ENCODE measurements at places on chromosomes 12 and 14. TPM values are rescaled to one million over a fixed set of nuclear protein-coding genes. Genes with fewer than 3 reads are reported as not detected.

Gene CLEC7A
- total RNA-seq: not detected

- no peak for ATAC-seq
Observed at GRCh38 chr14:49692193-49692757, 645 bp upstream of the KLHDC1 start.

DNA sequence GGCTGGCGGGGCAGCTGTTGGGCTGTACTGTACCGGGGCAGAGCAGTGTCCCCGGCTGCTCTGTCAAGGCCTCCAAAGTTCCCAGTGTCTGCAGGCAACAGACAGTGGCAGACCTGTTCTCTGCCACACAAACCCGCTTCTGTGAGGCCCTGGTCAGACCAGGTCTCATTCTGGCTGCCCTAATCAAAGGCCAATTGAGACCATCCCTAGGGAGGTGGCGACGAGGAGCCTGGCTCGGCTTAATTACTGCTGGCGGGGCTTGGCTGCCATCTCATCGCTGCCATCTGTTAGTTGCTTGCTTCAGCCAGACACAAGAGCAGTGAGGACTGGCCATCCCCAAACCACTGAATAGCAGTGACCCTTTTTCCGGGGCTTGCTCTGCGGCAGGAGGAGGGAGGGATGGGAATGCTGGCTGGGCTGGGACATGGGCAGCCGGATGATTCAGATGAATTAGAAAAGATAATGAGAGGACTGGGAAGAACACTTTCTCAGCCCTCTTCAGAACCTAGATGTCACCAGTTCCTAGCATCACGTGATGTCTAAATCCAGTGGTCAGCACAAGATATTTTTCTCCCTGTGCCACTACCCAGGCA lies 24.5 kb downstream of the ERG28 start:
- no peak for ATAC-seq

DNA sequence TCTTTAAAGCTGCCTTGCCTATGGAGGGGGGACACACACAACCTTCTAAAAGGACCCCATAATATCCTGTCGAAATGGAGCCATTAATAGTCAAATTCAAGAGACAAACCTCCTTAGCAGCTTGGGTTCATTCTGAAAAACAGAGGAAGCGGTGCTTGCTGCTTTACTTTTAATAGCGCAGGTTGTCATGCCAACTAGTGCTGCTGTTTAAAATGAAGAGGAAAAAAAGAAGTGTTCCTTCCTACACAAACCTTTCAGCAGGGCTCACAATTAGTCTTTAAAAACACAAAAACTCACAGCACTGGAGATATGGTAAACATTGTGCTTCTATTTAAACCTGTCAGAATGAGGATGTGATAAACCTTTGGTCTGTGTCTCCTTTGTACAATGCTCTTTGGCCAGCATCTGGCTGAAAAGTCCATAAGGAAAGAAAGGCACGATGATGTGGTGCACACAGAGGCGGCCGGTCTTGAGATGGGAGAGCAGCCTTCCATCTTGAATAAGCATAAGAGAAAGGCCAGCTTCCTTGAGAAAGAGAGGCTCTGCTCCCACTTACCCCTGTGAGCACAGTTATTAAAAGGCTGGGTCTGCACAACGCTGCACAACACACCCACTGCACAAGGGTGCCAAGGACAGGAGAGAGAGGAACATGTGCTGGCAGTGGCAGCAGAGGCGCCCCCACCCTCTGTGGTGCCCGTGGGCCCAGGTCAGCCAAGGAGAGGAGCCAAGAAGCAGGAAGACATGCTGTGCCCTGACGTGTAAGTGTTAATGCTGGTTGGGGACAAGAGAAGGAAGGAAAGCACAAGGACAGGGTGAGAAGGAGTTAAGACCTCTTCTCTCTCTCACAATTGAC lies 144.6 kb downstream of the TTC7B start:
- ATAC-seq: no peak

Gene CAPZA3
- not detected for total RNA-seq

DNA sequence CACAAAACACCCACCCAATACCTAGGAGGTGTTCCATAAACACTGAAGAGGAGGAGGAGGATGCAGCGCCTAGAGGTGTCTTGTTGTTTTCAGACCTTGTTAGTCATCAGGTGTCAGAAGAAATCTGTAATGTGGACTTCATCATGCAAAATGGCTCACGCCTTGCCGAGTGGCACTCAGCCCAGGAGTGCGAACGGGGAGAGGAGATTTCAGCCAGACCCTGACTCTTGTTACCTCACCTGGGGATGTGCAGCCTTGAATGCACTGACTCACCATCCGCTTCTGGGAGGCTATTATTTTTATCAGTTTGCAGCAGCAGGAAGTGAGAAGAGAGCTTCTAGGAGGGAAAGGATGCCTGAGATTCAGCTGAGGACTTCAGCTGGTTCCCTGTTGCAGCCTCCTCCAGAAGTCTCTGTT lies 48.2 kb upstream of the PLXNC1 start:
- peak; percentile 25 for ATAC-seq
